ENCODE measurements at places on chromosomes 6 and 20.
A peak's percentile ranks its signal among the peaks of the same experiment; 100 is the strongest.

DNA sequence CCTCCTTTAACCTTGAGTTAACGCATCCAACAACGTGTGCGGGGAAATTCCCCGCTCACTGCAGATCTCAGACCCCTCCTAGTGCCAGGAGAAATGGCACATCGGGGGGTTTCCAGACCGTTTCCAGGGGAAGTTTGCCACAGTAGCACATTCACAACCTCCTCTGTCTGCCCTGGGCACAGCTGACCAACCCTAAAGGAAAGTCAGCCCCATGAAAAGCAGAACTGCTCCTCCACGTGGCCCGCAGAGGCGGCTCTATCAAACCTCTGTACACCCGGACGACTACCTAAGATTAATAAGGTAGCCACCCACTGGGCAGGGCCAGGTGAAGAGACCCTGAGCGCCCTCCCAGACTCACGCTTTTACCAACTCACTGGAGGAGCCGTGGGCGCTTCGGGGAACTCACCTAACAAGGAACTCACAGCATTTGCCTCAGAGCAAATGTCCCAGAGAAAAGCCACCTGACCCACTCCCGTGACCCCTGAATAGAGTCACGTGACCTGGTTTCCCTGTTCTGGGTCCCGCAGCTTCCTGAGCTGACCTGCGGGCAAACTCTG lies 93.1 kb downstream of the PRND start:
- DNase-seq: no peak

- DNase-seq: no peak
These were observed 42.8 kb upstream of the LY86 start for GRCh38 chr6:6545616-6546317.

GRCh38 chr6:100099189-100100074 lies 105.4 kb upstream of the MCHR2 start:
- DNase-seq: no peak

DNA sequence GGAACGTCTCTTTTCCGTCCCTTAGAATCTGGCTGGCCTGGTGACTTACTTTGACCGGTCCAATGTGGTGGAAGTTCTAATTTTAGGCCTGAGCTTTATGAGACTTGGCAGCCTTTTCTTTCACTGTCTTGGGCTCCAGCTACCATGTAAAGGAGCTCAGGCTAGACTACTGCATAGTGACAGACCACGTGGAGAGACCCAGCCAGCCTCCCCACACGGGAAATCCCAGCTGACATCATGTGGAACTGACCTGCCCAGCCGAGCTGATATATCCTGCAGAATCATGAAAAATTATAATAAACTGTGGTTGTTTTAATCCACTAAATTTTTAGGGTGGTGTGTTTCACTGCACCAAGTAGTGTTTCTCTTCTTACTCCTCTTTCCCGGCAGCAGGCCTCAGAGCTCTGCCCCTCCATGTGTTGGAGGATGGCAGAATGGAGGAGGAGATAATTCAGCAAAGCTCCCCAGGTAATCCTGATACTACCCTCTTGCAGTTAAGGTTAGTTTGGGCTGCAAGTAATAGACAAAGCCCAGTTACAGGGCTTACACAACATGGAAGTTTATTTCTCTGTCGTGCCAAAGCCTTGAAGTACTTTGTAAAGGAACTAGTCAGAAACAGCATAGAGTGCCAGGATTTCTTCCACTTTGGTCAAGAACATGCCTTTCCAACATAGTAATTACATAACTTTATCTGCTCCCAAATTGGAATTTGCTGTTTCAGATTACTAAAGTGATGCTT lies 87.5 kb downstream of the SH3BGRL2 start:
- DNase-seq: no peak

DNA sequence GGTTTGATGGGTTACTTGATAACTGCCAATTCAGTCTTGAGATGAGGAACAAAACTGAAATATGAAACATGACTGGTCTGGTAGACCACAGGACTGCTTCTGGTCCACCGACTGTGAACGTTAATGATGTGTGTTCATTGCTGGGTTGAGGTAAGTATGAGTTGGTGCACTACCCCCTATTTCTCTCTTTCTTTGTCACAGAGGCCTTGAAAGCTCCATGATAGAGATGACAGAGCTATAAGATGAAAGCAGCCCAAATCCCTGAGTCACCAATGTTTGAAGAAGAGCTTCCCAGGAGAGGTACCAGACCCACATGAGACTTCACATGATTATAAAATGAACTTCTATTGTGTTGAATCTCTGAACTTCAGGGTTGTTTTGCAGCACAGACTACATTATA lies 555.5 kb downstream of the PTPRT start:
- DNase-seq: no peak

DNA sequence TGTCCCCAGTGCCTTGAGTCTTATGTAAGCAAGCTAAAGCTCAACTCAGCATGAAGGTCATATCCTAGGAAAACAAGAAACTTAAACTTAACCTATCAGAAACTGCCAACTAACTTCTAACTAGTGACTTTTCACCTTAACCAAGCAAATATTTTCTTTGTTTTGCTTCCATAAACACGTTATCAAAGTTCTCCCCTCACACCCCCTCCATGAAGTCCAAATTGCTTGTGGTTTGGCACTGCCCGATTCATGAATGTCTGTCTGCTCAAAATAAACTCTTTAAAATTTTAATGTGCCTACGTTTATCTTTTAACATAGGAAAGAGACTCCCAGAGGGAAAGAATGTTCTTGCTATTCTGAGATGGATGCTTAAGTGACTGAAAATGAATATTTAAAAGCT lies 34.9 kb downstream of the GSTA2 start:
- no peak for DNase-seq

- no peak for DNase-seq
These were observed 78.7 kb downstream of the NCOA7 start for GRCh38 chr6:125869427-125869826.

- DNase-seq: no peak
These were observed 243.1 kb upstream of the SLC35B3 start for GRCh38 chr6:8678466-8678865.

GRCh38 chr6:158605266-158605878 lies 39.2 kb downstream of the DYNLT1 start:
- peak; percentile 53 for DNase-seq

DNA sequence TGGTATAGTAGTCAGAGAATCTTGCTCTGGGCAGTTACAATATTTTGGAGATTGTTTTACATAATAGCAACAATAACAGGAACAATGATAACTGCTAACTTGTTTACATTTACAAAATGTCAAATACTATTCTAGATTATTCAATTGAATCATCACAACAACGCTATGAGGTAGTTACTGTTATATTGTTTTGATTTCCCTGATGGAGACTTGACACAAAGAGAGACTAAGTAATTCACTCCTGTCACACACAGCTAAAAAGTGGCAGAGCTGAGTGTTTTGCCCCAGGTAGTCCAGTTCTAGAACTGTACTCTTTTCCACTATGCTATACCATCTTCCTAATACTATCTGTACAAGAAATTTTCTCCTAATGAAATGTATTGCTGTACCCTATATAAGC lies 356.1 kb downstream of the LAMA2 start:
- no peak for DNase-seq

- no peak for DNase-seq
These were observed 95.6 kb downstream of the TOX2 start for GRCh38 chr20:44010162-44010704.

- no peak for DNase-seq
These were observed 114.2 kb downstream of the SOX4 start for GRCh38 chr6:21707524-21708319.

DNA sequence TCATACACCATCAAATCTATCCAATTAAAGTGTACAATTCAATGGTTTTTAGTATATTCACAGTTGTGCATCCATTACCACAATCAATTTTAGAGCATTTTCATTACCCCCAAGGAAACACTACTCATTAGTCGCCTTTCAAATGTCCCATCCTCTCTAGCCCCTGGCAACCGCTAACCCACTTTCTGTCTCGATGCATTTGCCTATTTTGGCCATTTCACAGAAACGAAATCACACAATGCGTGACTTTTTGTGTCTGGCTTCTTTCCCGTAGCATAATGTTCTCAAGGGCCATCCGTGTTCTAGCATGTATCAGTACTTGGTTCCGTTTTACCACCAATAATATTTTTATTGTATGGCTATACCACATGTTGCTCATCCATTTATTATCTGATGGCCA lies 51.7 kb downstream of the PPP1R3G start:
- DNase-seq: no peak

GRCh38 chr6:81999826-82000225 lies 247.3 kb upstream of the TENT5A start:
- DNase-seq: no peak

DNA sequence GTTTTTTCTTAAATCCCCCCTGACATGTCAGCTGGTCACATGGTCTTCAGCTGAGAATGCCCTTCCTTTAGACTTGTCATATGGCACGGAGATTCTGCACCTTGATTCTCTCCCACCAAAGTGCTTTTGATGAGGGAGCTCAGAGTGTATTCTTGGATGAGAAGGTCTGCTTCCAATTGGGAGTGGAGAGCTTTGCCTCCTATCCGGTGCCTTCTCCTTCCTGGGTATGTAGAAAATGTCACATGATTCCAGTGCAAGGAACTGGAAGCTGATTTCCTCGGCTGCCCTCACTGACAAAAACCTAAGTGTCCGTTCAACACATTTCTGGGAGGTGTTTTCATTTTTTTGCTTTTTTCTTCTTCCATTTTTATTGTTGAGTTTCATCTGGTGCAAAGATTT lies 197.2 kb downstream of the TFAP2C start:
- DNase-seq: no peak

GRCh38 chr20:20747298-20747697 lies 34.9 kb upstream of the RALGAPA2 start:
- DNase-seq: no peak

GRCh38 chr6:105346052-105346451 lies 56.8 kb downstream of the PREP start:
- DNase-seq: peak; percentile 70

GRCh38 chr6:20732896-20733295 lies 198.6 kb downstream of the CDKAL1 start:
- no peak for DNase-seq

GRCh38 chr6:155493026-155493693 lies 37.5 kb upstream of the NOX3 start:
- DNase-seq: no peak

- no peak for DNase-seq
These were observed 8.4 kb upstream of the HLA-DOA start for GRCh38 chr6:33017694-33018353.

DNA sequence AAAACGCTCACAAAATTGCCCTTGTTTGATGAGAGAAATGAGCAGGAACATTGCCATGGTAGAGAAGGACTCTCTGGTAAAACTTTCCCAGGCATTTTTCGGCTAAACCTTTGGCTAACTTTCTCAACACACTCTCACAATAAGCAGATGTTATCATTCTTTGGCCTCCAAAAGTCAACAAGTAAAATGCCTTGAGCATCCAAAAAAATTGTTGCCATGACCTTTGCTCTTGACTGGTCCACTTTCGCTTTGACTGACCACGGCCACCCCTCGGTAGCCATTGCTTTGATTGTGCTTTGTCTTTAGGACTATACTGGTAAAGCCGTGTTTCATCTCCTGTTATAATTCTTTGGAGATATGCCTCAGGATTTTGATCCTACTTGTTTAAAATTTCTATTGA lies 41.1 kb upstream of the PREP start:
- DNase-seq: no peak

DNA sequence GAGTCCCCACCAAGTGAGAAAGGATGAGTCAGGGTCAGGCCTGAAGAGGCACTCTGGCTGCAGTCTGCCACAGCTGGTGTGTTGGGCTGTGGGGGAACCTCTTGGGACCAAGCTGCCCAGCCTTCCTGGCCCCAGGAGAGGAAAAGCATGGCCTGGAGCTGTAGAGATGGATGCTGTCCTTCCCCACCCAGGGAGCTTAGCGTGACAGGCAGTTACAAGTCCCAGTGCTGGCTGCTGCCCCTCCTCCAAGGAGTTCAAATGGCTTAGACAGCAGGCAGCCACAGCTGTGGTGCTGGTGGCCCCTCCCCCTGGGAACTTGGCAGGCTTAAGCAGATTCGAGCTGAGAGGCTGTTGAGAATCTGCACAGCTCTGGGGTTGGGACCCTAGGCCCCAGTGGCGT lies 253.2 kb downstream of the PLCB1 start:
- peak; percentile 24 for DNase-seq

- no peak for DNase-seq
These were observed 9.8 kb downstream of the GTSF1L start for GRCh38 chr20:43716757-43717615.

DNA sequence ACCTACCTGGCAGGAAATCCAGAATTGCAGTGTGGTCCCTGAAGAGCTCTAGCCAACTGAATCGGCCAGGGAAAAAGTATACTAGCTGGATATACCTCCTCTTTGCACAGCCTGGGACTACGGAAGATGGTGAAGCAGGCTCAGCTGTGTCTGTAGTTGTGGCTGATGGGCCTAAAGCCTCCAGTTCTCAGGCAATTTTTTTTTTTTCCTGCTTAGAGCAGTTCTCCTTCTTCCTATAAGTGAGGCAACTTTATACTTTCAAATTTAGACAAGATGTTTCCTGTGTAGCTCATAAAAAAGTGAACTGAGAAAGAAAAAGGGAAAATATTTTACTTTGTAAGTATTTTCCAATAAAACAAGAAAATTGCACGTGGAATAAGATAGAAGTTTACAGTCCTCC lies 172.9 kb downstream of the CARMIL1 start:
- no peak for DNase-seq

DNA sequence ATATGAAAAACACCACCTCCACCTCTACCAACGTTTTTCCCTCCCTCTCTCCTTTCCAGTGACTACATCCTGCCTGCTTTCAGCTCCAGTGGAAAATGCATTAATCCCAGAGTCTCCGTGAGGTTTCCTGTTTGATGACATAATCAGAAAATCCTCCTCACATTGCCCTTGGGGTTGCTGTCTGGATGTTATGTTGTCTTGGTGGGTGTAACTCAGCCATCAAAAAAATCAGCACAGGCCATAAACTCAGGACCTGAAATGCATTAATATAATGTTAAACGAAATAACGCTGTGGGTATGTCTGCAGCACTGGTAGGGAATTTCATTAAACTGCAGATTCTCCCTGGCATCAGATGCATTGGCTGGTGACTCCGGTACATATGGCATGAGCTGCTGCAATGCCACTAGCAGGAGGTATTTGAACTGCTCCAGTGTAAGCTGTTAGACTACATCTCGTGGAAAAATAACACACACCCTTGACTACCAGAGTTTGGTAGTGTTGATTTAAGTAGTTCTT lies 297.8 kb downstream of the PRL start:
- DNase-seq: peak; percentile 62

- DNase-seq: no peak
These were observed 21.4 kb downstream of the TTBK1 start for GRCh38 chr6:43264599-43265145.
